ENCODE measurements at places on chromosomes 12 and 14. TPM values are rescaled to one million over a fixed set of nuclear protein-coding genes. Genes with fewer than 3 reads are reported as not detected.

The KCNC2 gene
- not detected for total RNA-seq

The TMEM63C gene
- total RNA-seq = 0.06 TPM

The MYL6B gene
- total RNA-seq = 148 TPM

The CLEC1B gene
- total RNA-seq = not detected

The SIX6 gene
- 0.12 TPM for total RNA-seq

The MYF5 gene
- total RNA-seq = not detected

The CLEC4C gene
- not detected for total RNA-seq

The SLC6A13 gene
- total RNA-seq = not detected

The DDHD1 gene
- total RNA-seq = 12.0 TPM

- no peak for DNase-seq
These were observed 469.8 kb upstream of the SEL1L start for GRCh38 chr14:82003426-82003825.

- no peak for DNase-seq
These were observed 27.9 kb upstream of the PSMC1 start for GRCh38 chr14:90228478-90228877.

GRCh38 chr12:2179953-2180736 is 127.4 kb downstream of the CACNA1C start:
- DNase-seq = peak; percentile 94

- no peak for DNase-seq
These were observed 6.8 kb upstream of the PHC1 start for GRCh38 chr12:8907513-8907912.

DNA sequence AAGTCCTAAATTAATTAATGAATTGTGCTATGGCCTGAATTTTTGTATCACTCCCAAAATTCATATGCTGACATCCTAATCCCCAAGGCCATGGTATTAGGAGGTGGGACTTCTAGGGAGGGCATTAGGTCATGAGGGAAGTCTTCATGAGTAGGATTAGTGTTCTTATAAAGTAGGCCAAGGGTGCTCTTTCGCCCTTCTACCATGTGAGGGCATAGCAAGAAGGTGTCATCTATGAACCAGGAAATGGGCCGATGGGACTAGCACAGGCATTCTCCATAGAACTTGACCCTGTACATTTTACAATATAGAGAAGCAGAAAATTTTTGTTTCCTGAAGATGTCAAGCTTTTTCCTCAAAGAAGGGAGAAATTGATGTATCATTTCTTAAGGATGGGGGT is 12.5 kb downstream of the SYT10 start:
- DNase-seq = no peak

DNA sequence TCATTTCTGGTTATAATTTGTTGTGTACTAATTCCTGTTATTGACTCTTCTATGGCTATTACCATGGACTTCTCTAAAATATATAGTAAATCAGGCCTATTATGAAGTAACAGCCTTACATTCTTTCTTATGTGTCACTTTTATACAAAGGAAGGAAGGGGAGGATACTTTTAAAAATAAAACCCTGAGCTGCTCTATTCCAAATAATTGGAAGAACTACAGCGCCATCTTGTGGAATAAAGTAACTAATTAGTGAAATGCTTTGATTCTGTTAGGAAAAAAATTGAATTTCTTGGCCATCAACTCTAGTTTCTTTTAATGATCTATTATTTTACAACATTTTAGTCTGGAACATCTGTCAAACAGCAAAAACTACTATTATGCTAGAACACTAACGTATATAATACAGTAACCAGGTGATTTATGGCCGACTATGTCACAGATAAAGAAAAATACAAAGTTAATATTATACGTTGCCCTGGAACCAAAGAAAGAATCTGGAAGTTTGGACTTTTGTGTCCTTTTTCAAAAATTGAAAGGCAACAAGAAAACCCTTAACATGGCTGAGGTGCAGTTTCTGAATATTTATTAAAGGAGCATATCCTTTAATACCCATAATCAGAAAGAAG is 55.0 kb upstream of the NELL2 start:
- peak; percentile 3 for DNase-seq

DNA sequence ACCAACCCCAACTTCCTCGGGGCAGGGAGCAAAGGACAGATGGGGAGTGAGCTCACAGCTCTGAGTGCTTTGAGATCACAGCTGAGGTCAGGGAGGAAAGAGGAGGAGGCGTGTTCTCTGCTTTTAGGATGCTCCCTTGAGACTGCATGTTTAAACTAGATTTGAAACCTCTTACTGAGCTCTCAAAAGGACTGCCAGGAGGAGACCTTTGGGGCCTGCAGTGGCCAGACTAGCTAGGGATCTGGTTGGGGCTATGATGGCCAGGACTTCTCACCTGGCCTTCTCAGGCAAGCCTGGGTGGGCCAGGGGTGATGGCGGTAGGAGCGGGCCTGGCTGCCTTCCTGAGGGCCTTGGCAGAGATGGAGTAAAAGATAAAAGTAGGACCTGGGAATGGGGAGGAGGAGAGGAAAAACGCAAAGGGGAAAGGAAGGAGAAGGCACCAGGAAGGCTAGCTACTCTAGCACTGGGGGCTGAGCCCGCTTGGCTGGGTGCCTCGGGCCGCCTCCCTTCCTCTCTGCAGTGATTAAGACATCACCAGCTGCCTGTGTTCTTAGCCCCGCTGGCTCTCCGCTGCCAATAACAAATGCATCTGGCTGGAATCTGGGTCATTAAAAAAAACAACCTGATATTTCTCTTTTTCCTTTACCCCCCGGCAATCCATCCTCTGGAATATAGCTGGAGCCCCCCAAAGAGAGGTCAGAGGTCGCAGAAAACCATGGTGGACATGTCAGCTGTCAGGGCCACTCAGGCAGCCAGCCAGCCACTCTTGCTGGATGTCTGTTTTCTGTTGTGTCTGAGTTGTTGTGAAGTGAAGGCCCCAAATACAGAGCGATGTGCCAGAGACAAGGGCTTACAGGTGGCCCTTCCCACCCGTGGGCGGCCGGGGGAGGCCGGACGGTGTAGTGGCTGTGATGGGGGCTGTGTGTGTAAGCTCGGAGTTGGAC is 141.3 kb downstream of the TSPAN9 start:
- peak; percentile 84 for DNase-seq

DNA sequence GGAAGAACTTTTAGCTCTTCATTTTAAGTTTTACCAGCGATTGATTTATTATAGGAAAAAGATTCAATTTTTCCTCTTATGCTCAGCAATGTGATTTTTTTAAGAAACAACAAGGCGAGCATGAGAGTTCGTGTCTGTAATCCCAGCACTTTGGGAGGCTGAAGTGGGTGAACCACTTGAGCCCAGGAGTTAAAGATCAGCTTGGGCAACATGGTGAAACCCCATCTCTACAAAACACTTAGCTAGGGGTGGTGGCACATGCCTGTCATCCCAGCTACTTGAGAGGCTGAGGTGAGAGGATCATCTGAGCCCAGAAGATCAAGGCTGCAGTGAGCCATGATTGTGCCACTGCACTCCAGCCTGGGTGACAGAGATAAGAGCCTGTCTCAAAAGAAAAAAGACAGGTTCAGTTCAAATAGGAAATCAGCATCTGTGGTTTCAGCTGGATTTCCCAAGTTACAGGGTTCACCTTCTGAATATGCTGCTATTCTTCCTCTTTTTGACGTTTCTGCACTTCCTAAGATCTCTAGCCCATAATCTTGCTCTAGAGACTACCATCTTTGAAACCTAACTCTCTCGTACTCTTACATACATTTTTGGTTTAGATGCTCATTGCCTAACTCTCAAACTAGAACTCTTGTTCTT is 274.7 kb downstream of the SEC23A start:
- DNase-seq = no peak

- no peak for DNase-seq
These were observed 261.4 kb upstream of the USP15 start for GRCh38 chr12:61998791-61999190.

DNA sequence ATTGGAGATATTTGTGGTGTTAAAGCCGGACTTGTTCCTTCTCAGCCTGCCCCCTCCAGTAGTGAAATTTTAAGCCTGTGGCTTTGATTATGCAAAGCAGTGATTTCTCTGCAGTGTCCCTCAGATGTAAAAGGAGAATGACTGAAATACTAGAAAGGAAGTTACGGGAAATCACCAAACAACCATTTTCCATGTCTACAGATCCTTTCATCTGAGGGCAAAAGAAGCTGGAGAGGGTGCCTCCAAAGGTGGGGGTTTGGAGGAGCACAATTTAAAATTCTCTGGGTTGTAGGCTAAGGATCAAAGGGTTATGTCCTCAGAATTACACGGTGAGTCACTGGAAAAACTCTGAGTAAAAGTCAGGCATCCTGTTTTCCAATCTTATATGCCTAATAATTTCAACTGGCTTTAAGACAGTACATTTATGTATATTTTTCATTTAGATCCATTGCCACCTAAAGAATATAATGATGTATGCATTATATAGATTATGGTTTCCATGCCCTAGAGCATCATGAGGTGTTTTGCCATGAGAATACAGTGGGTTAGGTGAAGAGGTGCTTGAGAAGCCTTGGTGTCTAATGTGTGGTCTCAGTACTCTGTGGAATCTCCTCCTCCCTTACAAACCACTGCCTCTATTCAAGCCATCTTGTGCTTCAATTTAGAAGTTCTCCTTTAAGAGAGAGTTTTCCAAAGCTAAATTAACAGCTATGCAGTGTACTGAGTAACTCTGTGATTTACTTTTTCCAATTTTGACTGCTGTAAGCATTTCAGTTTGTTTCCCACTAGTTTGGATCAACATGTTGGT is 362.1 kb downstream of the RAD51B start:
- peak; percentile 76 for DNase-seq

DNA sequence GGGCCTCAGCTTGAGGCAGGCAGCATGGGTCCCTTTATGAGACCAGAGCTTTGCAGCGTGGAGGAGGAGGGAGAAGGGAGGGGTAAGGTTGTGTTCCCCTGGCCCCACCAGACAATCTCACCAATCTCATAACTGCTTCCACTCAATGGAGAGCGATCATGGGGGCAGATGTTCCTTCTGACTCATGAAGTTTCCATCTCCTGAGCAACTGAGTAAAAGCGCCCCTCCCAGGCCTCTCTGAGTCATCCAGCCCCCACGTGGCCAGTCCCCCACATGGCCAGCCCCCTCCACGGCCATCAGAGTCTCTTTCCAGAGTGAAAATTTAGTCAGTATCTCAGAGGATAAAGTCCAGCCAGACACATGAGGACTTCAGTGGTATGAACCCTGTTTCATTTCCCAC is 39.2 kb upstream of the PLXNC1 start:
- peak; percentile 60 for DNase-seq

- no peak for DNase-seq
These were observed 276.8 kb downstream of the ADGRD1 start for GRCh38 chr12:131230340-131231031.

- DNase-seq = no peak
These were observed 115.9 kb downstream of the NTN4 start for GRCh38 chr12:95674631-95675030.

DNA sequence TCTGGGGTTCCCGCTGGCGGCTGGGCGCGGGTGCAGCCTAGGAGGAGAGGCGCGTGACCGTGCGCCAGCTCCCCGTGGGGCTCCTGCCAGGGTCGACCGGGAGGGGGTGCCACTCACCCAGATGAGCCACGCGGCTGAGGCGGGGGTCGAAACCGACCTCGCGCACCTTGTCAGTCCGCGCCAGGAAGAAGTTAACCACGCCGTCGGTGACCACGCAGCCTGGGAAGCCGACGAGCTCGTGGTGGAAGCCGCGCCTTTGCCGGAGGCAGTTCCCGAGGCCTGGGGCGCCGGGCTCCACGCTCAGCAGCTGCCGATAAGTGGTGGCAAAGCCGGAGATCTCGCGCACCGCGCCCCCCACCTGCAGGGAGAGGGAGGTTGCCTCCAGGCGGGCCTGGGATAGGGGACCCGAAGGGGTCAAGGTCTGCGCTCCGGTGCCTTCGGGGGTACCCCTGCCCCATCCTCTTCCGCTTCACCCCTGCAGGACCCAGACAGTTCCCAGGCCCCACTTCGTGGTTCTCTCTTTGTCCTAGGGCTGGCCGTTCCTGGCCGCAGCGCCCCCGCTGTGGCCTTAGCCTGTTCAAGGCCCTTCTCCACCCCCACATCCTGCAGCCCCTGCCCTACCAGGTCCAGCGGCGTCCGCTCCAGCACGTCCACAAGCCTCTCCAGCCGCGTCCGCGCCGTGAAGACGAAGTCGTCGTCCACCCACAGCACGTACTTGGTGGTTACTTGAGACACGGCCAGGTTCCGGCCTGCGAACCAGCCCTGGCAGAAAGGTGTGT is 5.3 kb downstream of the B4GALNT1 start:
- no peak for DNase-seq

DNA sequence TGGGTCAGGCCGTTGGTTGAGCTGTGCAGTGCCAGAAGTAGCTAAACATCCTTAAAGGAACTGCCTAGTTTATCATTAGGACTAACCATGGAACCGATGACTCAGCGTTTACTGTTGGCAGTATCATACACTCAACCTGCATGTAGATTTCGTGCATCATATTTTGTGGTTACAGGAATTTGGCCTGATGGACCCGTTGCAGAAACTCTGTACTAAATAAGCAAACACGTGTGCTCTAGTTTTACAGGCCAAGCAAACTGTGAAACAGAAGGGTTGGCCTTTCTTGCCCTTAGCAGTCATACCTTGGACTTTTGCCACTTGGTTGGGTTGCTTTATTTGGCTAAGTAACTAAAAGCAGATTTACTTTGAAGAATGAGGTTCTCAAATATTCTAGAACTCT is 35.6 kb downstream of the DGLUCY start:
- DNase-seq = peak; percentile 94

DNA sequence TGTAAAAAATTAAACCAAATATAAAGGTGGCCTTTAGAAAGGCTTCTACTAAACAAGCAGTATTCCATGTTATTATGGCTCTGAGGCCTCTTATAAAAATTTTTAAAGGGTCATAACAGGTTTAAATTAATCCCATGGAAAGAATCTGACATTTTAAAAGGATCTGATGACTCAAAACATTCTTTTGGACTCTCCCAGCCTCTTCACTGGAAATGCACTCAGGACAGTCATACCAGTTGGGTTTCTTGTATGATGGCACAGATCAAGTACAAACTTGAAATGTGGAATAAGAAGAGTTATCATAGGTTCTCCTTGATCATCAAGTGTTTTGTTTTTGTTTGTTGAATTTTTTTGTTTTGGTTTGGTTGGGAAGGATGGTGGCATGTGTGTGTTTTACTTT is 50.8 kb downstream of the PPP2R5E start:
- no peak for DNase-seq

DNA sequence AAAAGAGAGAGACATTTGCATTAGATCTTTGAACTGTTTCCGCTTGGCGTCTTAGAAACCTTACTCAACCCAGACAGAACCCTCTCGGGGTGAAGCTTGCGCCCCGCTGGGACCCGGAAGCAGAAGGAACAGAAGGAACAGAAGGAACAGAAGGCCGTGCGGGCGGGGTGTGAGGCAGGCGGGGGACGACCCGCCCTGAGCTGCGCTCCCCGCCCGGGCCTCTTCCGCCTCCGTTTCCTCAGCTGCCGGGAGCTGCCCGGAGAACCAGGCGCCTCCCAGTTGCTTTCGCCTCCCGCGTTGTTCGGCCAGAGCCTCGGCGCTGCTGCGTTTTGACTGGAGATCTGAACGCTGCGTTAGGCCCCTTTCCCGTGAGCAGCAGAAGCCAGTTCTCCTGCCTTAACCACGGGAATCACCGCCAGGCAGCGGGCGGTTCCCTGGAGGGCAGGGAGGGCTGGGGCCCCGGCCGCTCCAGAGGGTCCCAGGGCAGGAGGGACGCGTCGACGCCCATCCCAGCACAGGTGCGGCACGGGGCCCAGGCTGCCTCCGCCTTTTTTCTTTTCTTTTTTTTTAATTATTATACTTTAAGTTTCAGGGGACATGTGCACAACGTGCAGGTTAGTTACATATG is 19.3 kb upstream of the MMP17 start:
- DNase-seq = no peak

Measured in Daoy (cell line).